ENCODE measurements at places on chromosomes 2 and 18.

DNA sequence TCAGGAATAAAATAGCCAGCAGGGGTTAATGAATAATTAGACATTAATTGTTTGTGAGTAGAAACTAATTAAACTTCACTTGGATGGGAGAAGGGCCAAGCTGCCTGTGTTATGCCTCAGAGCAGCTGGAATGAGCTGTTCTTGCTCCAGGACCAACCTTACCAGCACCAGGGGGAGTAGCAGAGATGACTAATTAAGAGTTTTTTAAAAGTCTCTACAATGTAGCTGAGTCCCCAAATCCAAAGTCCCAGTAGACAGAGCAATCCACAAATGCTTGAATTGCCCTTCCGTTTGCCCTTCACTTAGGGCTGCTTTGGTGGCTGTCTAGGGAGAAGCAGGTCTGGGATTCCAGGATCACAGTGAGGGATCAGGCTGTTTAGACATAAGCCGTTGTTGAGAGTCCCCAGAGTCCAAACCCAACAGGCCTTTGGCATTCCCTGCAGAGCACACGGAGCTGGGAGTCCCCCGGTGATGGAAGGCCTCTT lies 59.4 kb downstream of the RHOB start:
- no peak for DNase-seq

GRCh38 chr2:233209533-233210171 lies 41.8 kb upstream of the ATG16L1 start:
- DNase-seq: no peak

- DNase-seq: no peak
These were observed 133.4 kb upstream of the MYCN start for GRCh38 chr2:15806801-15807417.

- DNase-seq: no peak
These were observed at the start of gene ADRA2B for GRCh38 chr2:96116424-96116878. TSS of gene ADRA2B (minus strand) at chr2:96116571. CDS start at chr2:96116149, 422 bp downstream.

GRCh38 chr2:1494257-1494656 lies 81.0 kb downstream of the TPO start:
- no peak for DNase-seq

GRCh38 chr2:120914839-120915521 lies 179.3 kb downstream of the GLI2 start:
- DNase-seq: no peak

DNA sequence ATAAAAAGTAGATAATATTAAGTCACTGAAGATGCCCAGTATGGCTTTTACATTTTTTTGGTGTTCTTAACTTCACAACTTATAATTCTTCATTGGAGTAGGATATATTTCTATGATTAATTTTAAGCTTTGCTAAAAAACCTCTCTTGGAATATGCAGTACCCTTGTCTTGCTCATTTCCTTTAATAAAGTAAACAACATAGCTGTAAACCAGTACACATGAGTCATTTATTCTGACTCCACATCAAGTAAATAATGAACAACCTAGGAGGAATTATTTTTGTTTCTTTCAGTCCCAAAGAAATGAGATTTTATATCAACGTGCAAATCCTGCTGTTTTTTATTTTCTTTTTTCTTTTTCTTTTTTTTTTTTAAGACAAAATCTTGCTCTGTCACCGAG lies 869.1 kb downstream of the CNTNAP5 start:
- DNase-seq: no peak

- no peak for DNase-seq
These were observed 68.4 kb downstream of the KIAA2012 start for GRCh38 chr2:202141329-202141947.

DNA sequence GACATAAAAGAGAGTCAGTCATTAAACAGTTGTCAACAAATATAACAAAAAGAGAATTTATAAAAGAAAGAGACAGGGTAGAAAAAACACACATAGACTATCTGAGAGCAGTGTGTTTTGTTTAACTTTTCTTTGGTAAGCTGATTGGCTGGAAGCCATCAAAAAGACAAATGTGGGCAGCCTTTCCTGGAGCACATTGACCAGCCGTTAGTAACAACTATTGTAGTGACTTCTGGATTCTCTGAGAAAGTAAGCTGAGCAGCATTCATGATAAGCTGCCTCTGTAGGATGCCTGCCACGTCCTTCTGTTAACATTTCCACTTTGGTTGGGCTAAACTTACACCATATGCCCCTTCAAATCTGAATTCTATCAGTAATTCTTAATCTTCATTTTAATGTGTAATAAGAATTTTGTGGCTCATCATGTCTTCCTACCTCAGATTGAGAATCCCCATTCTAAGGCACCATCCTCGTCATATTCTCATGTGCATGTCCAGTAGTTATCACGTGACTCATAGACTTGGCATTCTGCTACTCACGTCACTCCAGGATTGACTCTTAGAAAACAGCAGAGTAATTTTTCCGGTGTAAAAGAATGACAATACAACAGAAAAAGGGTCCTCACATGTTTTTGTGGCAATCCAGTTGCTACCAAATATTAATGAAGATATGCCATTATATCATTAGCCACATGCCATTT lies 43.4 kb upstream of the DNAJC10 start:
- no peak for DNase-seq

GRCh38 chr2:223720367-223720766 lies 117.0 kb downstream of the AP1S3 start:
- no peak for DNase-seq

- no peak for DNase-seq
These were observed 26.3 kb downstream of the B4GALT6 start for GRCh38 chr18:31657823-31658669.

DNA sequence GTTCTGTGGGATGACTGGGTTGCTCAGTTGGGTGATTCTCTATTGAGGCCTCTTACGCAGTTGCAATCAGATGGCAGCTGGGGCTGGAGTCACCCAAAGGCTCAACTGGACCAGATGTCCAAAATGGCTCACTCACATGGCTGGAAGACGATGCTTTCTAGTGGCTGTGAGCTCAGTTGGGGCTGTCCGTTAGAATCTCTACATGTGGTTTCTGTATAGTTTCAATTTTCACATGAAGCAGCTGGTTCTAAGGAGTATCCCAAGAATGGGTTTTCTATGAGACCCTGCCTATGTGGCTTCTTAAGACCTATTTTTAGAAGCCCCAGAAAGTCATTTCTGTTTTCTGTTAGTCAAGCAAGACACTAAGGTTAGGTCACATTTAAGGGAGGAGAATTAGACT lies 4.4 kb downstream of the XRCC5 start:
- DNase-seq: no peak

DNA sequence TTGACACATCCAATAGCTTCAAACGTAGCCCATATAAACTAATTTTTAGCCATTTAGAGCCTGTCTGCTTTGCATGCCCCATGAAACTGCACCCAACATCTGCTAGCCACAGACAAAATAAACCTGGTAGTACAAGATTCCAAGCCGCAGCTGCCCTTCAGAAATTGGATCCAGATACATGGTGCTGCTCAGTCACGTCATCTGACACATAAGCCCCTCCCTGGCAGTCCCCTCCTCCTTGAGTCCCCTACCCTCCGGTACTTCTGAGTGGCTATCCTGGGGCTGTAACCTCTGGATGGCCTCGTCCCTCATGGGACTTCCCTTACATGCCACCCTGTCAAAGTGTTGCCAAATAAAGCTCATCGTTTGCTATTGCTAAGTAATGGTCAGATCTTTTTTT lies 33.8 kb downstream of the PROC start:
- DNase-seq: no peak

DNA sequence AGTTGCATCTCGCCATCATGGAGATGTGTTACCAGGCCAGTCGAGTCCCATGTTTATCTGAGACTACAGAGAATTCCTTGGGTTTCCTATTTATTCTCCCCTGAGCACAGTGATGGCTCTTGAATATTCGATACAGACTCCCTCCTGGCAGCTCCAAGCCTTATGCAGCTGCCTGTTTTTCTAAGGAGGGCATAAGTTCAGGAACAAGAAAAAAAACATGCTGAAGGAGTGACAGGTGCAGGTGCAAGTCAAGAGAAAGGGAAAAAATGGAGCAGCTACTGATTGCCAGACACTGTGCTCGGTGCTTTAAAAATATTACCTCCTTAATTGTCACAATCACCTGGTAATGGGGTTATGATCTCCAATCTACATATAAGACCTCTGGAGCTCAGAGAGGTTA lies 177.2 kb upstream of the DPP10 start:
- DNase-seq: no peak

- peak; percentile 96 for DNase-seq
These were observed 550.7 kb downstream of the RIT2 start for GRCh38 chr18:42564761-42565160.

DNA sequence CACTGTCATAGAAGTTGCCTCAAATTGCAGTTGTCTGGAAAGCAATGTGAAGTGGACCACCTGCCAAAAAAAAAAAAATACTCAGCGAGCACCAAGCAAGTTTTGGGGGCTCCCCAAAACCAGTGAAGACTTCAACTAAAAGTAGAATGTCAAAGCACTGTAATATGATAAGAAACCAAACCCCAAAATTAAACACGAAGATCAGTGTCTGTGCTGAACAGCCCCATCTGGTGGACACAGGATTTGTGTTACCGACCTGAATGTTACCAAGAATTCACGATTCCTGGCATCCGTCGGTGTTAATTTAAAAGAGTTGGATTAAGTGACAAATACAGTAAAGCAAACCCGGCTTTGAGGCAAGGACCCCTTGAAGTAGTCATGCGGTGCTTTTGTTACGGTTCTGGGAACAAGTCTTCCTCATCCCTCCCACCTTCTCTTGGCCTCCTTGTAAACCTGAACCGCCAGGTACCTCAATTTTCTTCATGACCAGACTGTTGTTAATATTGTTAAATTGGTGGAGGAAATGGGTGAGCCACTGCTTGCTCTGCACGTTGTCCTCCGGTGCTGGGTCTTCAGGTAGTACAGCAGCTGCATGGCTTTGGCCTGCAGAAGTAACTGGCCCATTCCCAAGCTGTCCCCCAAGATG lies 31.3 kb upstream of the SSB start:
- DNase-seq: peak; percentile 65

GRCh38 chr18:74288041-74288440 lies 3.7 kb downstream of the CYB5A start:
- DNase-seq: no peak

DNA sequence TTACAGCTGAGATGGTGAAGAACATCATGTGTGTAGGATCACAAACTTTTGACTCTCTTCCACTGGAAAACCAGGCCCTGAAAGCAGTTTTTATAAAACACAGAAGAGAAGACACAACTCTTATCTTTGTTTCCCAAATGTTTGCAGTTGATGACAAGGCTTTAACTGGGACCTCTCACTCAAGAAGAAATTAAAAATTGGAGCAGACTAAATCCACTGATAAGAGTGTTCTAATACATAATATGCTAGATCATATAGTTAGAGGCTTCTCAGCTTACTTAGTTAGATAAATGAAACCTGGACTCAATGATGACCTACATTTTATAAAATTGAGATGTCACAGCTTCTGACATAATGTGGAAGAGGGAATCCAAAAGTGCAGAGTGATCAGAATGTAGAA lies 158.3 kb upstream of the WDSUB1 start:
- DNase-seq: no peak

- peak; percentile 65 for DNase-seq
These were observed 61.2 kb downstream of the ACYP2 start for GRCh38 chr2:54176577-54176976.

- DNase-seq: no peak
These were observed 217.7 kb downstream of the MBD5 start for GRCh38 chr2:148238561-148238960.

DNA sequence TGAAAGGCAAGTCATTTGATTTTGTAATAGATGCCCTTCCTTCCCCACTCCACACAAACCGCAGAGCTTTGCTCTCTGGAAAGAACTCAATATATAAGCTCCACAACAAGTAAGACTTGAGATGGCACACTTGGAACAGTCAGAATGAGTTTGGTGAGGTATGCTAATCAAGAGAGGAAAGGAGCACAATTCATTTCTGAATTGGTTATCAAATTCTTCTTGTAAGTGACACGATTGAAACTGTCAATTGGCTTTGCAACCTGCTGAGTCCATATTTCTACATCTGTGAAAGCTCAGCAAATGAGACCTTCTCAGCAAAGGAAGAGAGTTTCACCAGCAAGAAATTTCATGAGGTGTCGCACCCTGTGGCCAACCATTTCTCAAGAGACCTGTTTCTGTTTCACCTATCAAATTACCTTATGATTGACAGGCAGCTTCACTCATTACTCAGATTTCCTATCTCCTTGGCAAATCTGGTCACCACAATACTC lies 19.1 kb downstream of the CTLA4 start:
- peak; percentile 42 for DNase-seq

- no peak for DNase-seq
These were observed 34.6 kb upstream of the SP9 start for GRCh38 chr2:174300114-174300513.

GRCh38 chr2:242035858-242036652 lies 166.5 kb downstream of the RTP5 start:
- no peak for DNase-seq

GRCh38 chr2:118094503-118094902 lies 6.2 kb downstream of the INSIG2 start:
- no peak for DNase-seq

- no peak for DNase-seq
These were observed 1.4 kb downstream of the IL36RN start for GRCh38 chr2:113060396-113060795.

GRCh38 chr18:26981360-26982082 lies 116.0 kb upstream of the AQP4 start:
- peak; percentile 34 for DNase-seq

DNA sequence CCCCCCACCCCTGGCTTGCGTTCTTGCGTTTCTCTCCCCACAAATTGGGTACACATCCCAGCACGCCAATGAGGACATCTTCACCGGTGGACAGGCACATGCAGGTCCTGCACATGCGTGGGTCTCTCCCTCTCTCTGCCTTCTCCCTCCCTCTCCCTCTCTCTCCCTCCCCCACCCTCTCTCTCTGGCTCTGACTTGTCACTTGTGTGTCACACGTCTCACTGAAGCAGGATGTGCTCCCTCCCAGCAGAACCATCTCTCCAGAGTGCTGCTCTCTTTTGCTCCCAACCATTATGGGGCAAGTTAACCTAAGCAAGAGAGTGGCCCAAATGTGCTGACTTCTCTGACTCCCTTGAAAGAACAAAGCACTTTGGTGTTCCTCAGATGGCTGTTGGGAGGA lies 120.8 kb upstream of the CAB39 start:
- DNase-seq: no peak

- no peak for DNase-seq
These were observed 45.9 kb downstream of the CTDP1 start for GRCh38 chr18:79725486-79725885.

- DNase-seq: no peak
These were observed 1.8 kb downstream of the RBFA start for GRCh38 chr18:80035997-80036396.

DNA sequence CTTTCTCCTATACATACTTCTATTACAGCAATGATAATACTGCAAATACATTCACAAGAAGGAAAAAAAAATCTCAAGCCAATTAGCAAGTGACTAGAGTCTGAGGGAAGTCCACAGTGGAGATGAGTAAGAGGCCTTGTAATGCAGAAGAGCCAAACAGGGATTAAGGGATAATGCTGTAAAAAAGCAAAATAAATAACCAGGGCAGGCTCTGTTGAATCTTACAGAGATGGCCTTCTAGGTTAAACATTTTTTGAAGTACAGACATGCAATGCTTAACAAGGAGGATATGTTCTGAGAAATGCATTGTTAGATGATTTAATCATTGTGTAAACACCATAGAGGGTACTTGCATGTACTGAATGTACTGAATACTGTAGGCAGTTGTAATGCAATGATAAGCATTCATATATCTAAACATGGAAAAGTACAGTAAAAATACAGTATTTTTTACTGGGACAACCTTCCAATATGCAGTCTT lies 122.1 kb upstream of the RMDN2 start:
- DNase-seq: no peak

- no peak for DNase-seq
These were observed 80.3 kb downstream of the FMNL2 start for GRCh38 chr2:152415231-152415642.

GRCh38 chr2:74596584-74596983 lies 42.1 kb downstream of the DOK1 start:
- DNase-seq: no peak

Data from pons (tissue), 1 donor.